Colonic mucosa (tissue), 4 donors: ENCODE measurements at places on chromosomes 12 and 14. TPM values are rescaled to one million over a fixed set of nuclear protein-coding genes. Genes with fewer than 3 reads are reported as not detected.

GRCh38 chr14:101711041-101711856, 50.3 kb upstream of the PPP2R5C start:
- DNase-seq = peak; percentile 14

GRCh38 chr12:102824218-102824835, 92.7 kb downstream of the PAH start:
- DNase-seq = no peak

DNA sequence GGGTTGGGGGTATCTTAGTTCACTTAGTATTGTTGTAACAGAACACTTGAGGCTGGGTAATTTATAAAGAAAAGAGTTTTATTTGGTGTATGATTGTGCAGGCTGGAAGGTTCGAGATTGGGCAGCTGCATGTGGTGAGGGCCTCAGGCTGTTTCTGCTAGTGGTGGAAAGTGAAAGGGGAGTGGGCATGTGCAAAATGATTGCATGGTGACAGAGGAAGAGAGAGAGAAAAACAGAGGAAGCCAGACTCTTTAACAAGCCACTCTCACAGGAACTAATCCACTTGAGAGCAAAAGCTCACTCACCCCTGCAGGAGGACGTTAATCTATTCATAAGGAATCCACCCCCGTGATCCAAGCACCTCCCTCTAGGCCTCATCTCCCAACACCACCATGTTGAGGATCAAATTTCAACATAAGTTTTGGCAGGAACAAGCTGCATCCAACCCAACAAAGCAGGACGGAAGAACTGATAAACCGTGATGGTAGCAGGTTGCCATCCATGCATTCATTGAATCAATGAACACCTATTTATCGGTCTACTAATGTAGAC, 165.0 kb upstream of the GZMB start:
- DNase-seq = no peak

GRCh38 chr14:59116984-59117415, 71.5 kb upstream of the DAAM1 start:
- peak; percentile 55 for DNase-seq

DNA sequence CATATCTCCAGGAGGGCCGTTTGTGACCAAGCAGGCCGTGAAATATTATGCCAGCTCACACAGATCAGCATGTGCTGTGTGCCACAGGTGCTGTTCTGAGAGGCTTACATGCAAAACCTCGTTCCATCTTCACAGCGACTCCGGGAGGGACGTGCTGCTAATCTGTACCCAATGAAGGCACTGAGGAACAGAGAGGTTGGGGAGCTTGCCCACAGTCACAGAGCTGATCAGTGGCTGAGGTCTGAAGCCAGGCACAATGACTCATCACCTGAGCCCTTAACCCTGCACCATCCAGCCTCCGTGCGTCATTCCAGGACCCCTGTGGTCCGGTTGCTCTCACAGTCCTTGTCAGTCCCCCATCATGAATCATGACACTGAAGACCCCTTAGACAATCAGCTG, 66.7 kb downstream of the SLC6A12 start:
- no peak for DNase-seq

- no peak for DNase-seq
Observed at GRCh38 chr14:23445773-23446172, 10.3 kb upstream of the MYH7 start.

DNA sequence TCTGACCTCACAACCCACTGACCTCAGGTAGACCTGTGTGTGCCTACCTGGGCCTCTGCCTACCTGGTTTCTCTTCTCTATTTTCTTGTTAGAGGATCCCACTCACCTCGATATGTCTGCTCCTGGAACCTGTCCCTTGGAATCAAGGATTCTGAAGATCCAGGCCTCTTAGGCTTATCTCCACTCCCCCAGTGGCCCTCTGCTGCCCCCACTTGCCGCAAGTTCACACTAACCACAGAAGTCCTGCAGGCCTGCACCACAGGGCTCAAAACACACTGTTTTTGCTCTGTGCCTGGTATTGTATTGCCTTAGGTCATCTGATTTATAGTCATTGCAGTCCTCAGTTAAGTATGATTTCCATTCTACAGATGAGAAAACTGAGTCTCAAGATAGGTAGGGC, 15.3 kb upstream of the NRXN3 start:
- no peak for DNase-seq

The DBX2 gene
- total RNA-seq = not detected
